ENCODE measurements at places on chromosomes 16 and 17. TPM values are rescaled to one million over a fixed set of nuclear protein-coding genes. Genes with fewer than 3 reads are reported as not detected.
A peak's percentile ranks its signal among the peaks of the same experiment; 100 is the strongest.

- DNase-seq = no peak
These were observed 837 bp downstream of the DOC2B start for GRCh38 chr17:180381-181244.

DNA sequence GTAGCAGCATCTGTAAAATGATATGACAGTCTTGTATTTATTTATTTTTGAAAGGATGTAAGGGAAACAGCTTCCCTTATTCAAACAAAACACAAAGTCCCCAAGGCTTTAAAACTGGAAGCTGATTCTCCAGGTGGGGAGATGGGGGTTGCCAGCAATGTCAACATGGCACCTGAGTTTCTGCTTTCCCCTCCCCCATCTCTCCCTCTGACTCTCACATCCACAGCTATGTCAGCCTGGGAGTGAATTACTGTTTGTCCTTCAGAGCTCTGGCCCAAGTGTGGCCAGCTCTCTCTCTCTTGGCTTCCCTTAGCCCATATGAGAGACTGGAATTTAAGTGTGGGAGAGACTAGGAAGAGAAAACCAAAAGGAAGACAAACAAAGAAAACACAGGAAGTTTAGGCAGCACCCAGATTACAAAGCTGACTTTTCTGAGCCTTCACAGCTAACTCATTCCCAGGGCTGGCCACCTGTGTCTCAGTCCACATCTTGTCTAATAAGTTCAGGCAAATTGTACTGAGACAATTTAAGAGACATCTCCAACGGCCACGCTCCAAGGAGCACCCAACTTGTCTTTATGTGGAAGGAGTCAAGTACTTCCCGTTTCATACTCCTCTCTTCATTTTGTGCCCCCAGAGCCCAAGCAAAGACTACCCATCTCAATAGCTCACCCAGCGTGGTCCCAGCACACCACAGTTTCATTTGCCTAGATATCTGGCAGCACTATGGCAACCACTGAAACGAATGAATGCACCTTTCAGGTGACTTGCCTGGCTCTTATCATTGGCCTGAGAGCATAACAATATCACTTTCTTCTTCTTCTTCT lies 69.2 kb downstream of the SOX9 start:
- DNase-seq = no peak

PRDM7 gene
- total RNA-seq = not detected

TAT gene
- not detected for total RNA-seq

DNA sequence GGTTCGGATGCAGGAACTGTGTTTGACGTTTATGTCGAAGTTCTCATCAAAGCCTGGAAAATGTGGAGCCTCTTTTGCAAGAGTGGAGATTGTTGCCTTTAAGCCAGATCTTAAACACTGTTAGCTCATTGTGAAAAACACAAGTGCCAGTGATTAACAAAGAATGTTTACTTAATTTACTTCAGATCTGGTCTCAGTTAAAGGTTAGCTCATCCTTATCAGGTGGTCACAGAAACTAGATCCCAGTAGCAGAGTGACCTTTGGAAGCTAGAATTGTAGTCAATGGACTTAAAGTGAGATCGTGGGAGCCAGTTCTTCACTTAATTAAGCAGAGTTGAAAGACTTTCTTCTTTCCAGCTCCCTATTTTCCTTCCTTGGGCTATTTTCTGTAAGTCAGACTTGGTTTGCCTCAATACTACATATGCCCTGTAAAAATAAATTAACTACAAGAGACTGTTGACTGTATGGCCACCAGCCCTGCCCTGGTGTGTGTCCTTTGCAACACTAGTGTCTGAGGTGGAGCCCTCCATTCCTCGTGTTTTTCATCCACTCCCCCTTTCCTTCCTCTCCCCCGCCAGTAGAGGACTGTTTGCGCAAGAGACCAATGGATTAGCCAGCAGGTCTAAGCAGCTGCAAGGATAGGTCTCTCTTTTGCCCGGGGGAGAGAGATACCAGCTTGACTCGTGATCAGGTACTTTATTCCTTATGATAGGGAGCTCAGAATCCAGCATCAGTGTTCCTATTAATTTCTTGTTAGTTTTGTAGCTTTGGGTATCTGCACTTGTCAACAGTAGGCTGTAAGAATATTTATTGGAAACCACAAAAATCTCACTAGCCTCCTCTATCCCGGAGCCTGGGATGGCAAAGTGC lies 20.2 kb downstream of the FBXO39 start:
- no peak for DNase-seq

GRCh38 chr17:78747488-78747887 lies 34.6 kb downstream of the CYTH1 start:
- DNase-seq = no peak

ORC6 gene
- total RNA-seq = 5.0 TPM

- DNase-seq = peak; percentile 87
These were observed 203.3 kb downstream of the ZNF423 start for GRCh38 chr16:49652456-49653172.

- no peak for DNase-seq
These were observed 4.5 kb upstream of the ITGAX start for GRCh38 chr16:31350275-31351005.

DNA sequence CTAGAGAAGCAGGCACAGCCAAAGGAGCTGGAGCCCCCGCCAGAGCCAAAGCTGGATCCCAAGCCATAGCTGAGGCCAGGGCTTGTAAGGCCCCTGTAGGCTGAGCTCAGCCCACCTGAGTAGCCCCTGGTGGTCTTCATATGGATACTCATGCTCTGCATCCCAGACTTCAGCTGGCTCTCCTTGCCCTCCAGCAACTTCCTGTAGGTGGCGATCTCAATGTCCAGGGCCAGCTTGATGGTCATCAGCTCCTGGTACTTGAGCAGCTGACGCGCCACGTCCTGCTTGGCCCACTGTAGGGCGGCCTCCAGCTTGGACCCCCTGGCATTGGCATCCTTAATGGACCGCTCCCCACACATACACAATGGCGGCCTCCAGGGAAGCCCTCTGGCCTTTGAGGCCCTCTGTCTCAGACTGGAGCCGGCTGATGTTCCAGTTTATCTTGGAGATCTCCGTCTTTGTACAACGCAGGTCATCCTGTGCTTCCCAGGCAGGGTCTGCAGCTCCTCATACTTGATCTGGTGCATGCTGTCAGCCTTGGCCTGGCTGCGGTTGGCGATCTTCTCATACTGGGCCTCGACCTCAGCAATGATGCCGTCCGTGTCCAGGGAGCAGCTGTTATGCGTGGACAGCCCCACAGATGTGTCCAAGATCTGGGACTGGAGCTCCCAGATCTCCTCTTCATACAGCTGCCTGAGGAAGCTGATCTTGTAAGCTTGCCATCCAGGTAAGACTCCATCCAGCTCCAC lies 28.9 kb downstream of the IKZF3 start:
- no peak for DNase-seq

DNA sequence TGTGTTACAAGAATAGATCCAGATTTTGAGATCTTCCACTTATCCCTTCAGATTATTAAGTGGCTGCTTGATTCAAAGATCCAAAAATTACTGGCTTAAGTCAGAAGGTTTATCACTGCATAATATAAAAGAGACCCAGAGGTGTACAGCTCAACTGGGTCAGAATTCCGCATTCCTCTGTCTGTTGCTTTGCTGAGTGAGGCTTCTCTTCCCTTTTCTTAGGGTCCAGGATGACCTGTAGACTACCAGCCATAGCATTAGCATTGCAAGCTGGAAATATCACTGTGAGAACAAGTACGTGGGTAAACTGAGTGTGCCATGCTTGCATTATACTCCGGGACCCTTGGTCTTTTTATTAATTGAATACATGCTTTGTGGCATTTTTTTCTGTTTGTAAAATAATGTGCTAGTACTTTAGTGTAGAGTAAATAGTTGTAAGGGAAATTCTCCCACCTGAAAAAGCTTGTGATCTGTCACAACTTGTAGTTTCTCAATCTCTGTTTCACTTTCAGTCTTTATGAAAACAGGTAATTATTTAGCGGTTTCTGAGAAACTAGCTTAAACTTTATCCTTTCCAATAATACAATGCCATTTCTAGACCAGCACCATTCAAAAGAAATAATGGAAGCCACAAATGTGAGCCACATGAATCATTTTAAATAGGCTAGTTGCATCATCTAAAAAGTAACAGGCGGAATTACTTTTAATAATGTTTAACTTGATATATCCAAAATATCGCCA lies 61.6 kb downstream of the TNRC6C start:
- no peak for DNase-seq

GRCh38 chr17:4808378-4808767 lies 1.4 kb downstream of the PLD2 start:
- DNase-seq = peak; percentile 26

VAT1L gene
- 86.9 TPM for total RNA-seq

GRCh38 chr17:39230361-39230760 lies 4.6 kb upstream of the STAC2 start:
- DNase-seq = no peak

C17orf100 gene
- 0.33 TPM for total RNA-seq

- no peak for DNase-seq
These were observed 1.8 kb downstream of the CLEC3A start for GRCh38 chr16:78024159-78024558.

DNA sequence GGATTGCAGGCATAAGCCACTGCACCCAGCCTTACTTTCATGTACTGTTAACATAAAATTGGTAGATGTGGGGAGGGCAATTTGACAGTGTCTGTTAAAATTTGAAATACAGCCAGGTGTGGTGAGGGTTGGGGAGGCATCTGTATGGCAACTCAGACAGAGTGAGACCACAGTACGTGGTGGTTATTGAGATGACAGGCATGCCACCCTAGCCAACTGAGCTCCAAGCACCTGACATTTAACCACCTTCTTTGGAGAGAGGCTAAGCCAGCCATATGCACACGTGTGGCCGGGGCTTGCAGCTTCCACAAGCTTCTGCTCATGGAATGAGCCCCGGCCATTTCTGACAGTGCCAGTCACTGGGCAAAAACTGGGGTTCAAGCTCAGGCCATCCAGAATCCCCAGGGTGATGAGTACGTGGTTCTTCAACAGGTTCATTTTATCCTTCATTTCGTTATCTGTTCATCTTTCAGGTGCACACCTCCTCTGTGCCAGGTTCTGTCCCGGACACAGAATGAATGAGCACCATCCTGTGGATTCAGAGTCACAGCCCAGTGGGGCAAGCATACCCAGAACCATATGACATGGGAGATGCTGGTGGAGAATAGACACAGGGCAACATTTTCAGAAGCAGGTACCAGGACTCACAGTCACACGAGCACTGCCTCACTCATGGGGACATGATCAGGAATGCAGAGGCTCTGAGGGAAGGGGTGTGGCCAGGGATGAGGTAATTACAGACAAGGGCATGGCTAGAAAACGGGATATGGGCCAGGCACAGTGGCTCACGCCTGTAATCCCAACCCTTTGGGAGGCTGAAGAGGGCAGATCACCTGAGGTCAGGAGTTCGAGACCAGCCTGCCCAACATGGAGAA lies 36.2 kb downstream of the C16orf82 start:
- DNase-seq = no peak

GRCh38 chr17:4175921-4176807 lies 33.2 kb downstream of the CYB5D2 start:
- peak; percentile 20 for DNase-seq

DNA sequence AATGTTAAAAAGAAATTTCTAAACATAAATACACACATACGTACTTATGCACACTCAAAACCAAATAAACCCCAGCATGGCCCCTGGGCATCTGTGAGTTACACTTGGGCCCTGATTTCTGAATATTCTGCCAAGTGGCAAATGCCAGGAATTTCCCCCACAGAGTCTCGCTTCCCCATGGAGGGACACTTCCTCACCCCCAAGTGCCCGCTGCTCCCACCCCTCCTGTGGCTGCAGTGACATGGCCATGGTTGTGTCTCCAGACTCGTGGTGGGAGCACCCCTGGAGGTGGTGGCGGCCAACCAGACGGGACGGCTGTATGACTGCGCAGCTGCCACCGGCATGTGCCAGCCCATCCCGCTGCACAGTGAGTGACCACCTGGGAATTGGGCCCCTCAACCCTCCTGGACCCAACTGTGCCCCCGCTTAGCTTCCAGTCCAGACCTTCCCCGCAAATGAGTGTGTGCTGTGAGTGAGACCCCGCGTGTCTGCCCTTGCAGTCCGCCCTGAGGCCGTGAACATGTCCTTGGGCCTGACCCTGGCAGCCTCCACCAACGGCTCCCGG lies 4.0 kb downstream of the ITGAD start:
- no peak for DNase-seq

GRCh38 chr16:1363501-1364041 lies 11.8 kb downstream of the GNPTG start:
- peak; percentile 13 for DNase-seq

DNA sequence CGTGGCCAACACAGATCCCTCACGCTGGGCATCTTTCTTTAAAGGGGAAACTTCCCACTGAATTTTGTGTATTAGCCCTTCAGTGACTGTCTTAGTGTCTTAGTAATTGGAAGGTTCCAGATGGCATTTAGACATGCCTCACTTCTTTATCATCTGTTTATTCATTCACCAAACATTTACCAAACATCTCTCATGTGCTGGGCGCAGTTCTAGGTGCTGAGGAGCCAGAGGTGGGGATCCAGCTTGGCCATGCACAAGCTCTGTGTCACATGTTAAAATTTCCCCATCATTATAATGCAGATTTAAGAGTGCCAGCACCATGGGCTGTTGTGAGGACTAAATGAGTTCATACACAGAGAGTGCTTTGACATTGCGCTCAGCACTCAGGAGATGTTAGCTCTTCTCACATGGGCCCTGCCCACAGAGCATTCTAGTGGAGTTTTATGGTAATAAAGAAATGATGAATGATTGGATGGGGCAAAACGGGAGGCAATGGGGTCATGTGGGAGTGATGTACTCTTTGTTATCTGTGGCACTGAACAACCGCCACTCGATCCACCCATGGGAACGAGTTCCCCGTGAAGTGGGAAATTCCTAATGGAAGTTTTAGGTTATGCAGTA lies 119.7 kb downstream of the SNX29 start:
- DNase-seq = peak; percentile 21

GPRC5C gene
- 14.6 TPM for total RNA-seq

DNA sequence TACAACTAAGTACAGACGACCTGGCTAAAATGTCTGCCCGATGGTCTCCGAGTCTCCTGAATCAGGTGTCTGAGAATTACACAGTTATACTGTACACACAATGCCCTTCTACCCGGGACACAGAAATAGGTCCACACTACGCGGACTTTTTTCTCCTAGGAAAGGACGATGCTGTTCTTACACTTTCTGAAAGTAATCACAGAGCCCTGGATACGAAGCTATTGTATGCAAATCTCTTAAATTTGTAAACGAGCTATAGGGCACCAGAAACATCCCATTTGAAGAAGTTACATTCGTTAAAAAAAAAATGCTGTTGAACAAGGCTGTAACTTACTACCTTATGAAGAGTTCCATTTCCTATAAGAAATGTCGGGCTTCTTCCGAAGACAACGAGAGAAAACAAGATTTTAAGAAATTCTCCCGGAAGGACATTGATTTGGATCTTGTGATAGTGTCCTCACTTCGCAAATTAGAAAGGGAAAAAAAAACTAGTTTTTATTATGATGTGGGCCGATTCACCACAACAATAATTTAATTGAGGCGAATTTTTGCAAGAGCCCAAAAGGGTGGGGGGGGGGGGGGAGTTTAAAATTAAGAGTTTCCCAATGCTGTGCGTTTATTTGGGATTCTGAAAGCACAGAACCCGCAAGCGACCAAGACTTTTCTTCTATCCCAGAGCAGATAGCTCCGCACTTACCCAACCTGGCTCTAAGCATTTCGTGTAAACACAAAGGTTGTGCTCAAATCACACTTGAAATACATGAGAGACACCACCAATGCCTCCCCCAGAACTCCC lies 1.5 kb upstream of the SOX9 start:
- DNase-seq = no peak

NGFR gene
- under 0.01 TPM for total RNA-seq

Measured in fibroblast of lung (primary cell).